ENCODE measurements at places on chromosomes 3 and 15.

DNA sequence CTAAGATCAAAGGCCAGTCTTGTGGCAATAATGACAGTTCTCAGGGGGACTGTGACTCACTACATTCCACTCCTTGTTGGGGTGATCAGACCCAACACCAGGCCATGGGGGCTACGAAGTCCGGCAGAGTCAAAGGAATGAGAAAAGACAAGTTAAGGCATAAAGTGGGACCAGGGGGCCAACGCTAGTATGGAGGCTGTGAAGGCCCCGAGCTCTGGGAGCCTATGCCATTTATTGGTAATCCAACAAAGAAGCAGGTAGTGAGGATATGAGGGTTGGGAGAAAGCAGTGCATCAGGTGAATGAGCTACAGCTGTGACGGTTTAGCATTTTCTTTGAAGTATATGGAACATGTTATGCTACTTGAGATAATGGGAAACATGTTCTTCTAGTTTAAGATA lies 104.4 kb upstream of the C2CD4B start:
- DNase-seq: no peak

DNA sequence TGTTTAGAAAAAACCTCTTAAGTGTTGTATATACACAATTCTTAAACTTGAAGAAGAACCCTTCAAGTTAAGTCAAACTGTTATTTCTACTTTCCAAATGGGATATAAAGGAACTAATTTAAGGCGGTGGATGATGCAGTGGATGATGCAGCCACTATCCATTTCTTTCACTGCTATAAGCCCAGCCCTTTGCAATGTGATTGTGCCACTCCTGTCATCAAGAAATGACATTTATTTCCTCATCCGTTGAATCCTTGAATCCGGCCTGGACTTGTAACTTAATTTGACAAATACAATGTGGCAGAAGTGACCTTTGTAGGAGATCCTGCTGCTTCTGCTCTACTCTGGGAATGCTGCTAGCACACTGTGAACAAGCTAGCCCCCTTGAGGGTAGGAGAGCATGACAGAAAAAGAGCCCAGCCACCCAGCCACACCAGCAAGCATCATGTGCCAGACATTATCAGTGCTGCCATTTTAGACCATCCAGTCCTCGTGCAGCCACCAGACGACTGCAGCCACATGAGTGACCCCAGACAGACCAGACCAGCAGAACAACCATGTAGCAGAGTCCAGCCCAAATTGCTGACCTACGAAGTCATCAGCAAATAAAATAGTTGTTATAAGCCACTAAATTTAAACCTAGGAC lies 47.4 kb downstream of the UACA start:
- DNase-seq: no peak

DNA sequence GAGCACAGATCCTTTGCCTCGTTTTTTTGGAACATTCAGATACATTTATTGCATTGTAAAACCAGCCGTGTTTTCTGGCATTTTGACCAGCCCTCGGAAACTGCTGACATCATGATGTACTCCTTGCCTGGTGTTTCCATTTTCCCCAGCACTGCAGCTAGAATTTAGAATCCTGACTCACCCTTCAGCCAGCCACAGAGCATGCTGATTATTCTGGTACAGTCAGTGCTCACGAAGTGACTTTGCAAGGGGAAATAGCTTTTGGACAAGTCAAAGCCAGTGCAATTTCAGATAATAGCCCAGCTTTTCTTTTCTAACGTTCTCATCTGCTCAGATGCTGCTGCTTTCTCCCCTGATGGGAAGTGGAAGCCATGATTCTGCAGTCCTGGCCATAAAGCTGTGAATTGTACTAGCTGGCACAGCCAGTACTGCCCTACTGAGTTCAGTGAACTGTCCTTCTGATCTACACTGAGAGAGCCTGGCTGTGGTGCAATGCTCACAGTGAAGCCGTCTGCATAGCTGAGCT lies 12.1 kb upstream of the CNBP start:
- DNase-seq: no peak

- no peak for DNase-seq
These were observed 47.0 kb upstream of the LRRFIP2 start for GRCh38 chr3:37221407-37221806.

DNA sequence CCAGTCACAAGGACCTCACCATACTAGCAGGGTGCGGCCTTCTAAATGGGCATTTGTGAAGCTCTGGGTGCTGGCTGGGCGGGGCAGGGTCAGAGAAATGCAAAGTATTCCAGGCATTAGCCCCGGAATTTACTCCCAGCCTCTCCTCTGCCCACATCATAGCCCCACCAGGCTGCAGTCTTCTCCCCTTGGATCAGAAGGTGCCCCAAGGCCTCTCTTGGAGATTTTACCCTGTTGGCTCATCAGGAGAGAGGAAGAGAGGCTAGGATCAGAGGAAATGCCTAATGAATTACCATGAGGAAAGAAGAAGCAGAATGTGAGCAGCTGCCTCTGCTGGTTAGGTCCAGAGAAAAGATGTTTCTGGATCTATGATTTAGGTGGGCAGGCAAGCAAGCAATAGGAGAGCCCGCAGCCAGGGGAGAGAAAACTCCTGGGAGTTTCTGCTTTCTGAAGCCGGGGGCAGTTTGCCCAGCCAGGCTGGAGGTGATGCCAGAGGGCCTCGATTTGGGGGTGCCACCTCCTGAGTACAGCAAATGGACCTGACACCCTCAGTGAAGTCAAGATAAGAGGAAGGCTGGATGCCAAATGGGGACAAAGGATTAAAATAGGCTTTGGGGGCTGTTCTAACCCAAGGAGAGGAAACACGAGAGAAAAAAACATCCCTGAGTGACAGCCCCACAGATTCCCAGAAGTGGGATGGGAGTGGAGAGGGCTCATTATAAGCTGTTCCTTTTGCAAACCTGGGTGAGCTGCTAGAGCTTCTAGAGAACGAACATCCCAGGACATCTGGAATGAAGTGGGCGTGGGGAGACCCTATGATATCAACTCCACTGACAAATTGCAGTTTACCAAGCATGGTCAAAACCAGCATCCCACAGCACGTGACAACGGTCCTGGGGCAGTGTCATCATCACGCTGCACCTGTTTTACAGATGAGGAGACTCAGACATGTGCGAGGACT lies 65.4 kb downstream of the BDH1 start:
- DNase-seq: no peak

DNA sequence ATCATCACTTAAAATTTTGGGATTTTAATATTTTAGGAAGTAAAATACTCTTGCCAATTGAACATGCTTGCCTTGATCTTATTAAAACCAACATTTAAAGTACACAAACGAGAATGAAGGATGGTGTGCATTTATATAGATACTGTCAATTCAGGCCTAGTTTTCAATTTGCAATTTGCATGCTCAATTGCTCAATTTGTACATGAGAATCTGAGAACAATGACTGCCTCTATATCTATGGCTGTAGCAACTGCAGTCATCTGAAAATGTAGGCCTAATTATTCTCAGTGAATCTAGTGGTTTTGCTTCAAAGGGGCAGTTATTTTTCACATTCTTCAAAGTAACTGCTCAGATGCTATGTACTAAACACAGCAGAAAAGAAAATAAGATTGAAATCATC lies 18.8 kb downstream of the ZBBX start:
- DNase-seq: no peak

DNA sequence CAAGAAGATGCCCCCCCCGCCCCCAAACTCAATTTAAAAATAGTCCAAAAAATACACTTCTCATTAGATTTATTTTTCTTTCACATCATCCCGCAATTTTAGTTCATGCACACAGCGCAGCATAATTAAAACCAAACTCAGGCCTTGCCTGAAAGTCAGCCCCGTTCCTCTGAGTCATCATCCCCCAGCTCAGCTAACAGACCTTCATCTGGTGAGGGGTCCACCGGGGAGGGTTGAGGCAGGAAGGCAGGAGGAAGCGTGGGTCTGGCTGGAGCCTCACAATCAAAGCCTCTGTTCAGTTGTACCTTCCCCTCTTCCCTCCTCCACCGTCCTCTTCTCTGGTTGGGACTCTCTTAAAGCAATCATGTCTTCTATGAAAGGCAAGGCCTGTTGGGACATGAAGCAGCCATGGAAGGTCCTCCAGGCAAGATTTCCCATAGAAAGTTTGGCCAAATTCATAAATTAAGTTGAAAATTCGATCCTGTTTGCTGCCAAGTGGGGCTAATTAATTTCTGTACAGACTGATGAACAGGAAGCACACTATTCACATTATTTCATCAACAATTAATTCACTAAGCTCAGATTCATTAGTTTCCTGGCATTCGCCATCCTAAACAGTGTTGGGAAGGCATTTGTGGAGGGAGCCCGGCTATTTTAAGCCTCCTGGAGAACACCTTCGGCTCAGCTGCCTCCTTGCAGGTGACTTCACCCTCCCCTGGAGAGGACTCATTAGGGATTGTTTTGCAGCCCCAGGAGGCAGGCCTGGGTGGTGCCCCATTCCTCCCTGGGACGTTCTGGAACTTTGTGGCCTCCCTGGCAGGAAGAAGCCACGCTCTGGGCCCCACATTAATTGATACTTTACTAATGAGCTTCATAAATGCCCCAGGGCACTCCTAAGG lies 72.3 kb upstream of the BNC1 start:
- no peak for DNase-seq

DNA sequence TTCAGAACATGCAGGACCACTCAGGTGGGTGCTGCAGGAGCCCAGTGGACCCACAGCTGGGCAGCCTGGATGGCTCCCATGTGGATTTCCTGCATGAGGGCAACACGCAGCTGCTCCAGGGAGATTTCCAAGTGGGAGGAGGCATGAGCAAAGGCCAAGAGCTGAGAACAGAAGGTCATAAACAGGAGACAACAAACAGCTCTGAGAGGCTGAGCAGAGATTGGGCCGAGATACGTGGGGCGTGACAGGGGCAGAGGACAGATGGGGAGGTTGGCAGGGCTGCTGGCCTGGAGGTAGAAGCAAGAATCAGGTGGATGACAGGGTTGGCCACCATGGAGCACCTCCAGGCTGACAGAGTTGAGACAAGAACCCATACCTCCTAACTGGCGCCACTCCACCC lies 2.9 kb downstream of the PHGR1 start:
- no peak for DNase-seq

DNA sequence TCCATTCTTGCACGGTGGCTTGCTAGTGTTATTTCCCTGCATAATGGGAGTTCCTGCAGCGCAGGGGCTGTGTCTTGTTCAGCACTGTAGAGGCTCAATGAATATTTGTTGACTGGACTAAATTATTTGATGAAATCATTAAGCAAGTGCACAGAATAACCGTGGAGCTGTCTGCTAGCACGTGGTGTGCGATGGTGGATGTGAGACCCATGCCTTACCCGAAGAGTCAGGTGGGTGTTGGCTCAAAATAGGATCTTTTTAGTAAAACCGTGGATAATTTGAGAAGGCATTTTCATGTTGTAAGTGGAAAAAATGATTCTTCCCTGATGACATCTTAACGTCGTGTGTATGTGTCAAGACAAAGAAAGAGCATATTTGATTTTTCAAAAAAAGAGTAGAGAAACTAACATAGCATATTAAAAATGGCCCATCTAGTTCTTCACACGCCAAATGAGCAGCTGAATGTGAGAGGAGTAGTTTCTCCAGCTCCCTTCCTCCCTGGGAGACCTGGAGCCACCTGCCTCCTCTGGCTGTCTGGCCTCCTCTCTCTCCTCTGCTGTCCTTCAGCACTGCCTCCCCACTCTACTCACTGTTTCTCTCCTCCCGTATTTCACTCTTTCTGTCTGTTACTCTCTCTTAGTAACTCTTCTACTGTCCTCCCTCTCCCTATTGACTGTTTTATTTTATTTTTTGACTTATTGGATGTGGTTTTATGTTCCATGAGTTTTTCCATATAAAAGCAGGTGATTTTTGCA lies 6.3 kb downstream of the FAM81A start:
- no peak for DNase-seq

- DNase-seq: no peak
These were observed 814.0 kb upstream of the LMCD1 start for GRCh38 chr3:7687428-7688147.

DNA sequence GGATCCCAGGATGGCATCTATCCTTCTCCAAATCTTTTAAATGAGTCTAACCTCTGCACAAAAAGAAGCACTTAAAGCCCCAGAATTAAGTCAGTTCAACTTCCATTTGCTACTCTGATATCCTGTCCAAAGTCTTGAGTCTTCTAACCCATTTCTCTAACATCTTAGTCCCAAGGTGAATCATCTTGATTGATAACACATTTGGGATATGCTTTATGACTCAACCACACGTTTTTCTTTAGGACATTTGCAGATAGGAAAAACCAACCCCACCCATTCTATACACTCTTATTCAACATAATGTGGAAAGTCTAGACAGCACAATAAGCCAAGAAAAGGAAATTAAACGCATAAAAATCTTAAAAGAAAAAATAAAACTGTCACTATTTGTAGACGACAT lies 18.8 kb upstream of the TEX9 start:
- DNase-seq: no peak

DNA sequence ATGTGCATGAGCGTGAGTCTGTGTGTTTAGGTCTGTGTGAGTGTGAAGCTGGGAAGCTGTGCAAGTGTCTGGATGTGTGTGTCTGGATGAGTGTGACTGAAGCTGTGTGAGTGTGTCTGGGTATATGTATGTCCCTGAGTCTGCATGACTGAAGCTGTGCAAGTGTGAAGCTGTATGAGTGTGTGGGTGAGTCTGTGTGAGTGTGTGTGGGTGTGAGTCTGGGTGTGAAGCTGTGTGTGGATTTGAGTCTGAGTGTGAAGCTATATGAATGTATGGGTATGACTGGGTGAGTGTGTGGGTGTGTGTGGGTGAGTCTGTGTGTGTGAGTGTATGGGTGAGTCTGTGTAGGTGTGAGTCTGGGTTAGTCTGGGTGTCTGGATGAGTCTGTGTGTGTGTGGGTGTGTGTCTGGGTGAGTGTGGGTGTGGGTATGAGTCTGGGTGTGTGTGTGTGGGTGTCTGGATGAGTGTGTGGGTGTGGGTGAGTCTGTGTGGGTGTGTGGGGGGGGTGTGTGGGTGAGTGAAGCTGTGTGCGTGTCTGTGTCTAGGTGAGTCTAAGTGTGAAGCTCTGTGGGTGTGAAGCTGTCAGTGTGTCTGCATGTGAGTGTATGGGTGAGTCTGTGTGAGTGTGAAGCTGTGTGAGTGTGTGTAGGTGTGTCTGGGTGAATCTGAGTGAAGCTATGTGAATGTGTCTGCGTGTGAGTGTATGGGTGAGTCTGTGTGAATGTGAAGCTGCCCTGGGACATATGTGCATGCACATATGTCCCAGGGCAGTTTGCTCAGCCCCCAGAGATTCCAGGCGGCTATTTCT lies 20.3 kb downstream of the MINAR1 start:
- no peak for DNase-seq

DNA sequence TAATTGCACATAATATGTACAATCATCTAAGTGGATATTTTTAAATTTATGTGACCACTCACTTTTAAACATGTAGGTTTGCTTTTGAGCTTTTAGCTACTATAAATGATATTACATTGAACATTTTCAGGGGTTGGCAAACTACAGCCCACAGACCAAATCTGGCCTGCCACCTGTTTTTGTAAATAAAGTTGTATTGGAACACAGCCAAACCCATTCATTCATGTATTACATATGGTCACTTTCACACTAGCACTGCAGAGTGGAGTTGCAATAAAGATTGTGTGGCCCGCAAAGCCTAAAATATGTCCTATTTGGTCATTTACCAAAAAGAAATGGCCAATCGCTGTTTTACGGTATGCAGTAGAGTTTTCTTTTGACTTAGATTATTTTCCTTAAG lies 21.2 kb downstream of the CMTM7 start:
- DNase-seq: no peak

GRCh38 chr3:89198591-89198990 lies 91.2 kb downstream of the EPHA3 start:
- DNase-seq: no peak

GRCh38 chr15:35596285-35596684 lies 50.3 kb upstream of the DPH6 start:
- DNase-seq: no peak

Measured in activated CD8-positive, alpha-beta memory T cell treated with anti-CD3 and anti-CD28 coated beads for 48 hours (primary cell).